ENCODE measurements at places on chromosomes 3 and 15.

DNA sequence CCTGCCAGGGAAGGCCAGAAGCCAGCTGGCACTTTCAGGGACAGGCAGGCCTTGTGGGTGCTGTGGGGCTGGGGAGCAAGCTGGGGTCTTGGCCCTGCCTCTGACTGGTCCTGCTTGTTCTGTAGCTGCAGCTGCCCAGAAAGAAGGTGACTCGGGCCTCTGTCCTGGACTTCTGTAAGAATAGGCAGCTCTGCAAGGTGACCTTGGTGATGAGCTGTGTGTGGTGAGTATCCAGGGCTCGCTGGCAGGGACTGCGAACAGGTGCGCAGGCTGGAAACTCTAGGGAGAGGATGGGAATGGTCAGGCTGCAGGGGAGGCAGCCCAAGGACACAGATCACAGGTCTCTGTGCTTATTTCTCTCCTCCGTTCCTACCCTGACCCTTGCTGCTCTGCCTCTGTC, 31.2 kb downstream of the SLC22A14 start:
- no peak for DNase-seq

GRCh38 chr15:98893401-98893800, 114.2 kb downstream of the PGPEP1L start:
- no peak for DNase-seq

GRCh38 chr3:106349191-106349881, 480.5 kb upstream of the CBLB start:
- DNase-seq: no peak

- DNase-seq: no peak
Measured at GRCh38 chr15:60116456-60117089, 112.5 kb downstream of the FOXB1 start.

GRCh38 chr3:42689421-42690014, 4.2 kb downstream of the KLHL40 start:
- no peak for DNase-seq

Data from fibroblast of skin of left biceps (primary cell).